Left cardiac atrium (tissue), 4 donors: ENCODE measurements at places on chromosomes 4 and X. TPM values are rescaled to one million over a fixed set of nuclear protein-coding genes. Genes with fewer than 3 reads are reported as not detected.
A peak's percentile ranks its signal among the peaks of the same experiment; 100 is the strongest.

ATOH1 gene
- not detected for total RNA-seq

GRCh38 chrX:24030597-24030996 lies 3.6 kb upstream of the KLHL15 start:
- DNase-seq: no peak

- DNase-seq: no peak
These were observed 86.3 kb upstream of the MYOZ2 start for GRCh38 chr4:119049342-119049741.

DNA sequence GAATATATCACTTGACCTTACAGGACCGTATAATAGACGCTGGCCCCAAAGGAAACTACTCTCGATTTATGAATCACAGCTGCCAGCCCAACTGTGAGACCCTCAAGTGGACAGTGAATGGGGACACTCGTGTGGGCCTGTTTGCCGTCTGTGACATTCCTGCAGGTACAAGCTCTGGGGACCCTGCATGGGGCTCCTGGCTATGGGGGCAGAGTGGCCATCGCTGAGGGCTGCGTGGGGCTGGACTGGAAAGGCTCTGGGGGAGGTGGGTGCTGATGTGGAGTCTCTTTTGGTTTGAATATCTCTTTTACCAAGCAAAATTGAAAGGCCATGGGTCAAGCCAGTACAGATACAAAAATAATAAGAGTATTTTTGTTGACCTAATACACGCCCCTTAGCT lies 33.9 kb downstream of the NELFA start:
- no peak for DNase-seq

DNA sequence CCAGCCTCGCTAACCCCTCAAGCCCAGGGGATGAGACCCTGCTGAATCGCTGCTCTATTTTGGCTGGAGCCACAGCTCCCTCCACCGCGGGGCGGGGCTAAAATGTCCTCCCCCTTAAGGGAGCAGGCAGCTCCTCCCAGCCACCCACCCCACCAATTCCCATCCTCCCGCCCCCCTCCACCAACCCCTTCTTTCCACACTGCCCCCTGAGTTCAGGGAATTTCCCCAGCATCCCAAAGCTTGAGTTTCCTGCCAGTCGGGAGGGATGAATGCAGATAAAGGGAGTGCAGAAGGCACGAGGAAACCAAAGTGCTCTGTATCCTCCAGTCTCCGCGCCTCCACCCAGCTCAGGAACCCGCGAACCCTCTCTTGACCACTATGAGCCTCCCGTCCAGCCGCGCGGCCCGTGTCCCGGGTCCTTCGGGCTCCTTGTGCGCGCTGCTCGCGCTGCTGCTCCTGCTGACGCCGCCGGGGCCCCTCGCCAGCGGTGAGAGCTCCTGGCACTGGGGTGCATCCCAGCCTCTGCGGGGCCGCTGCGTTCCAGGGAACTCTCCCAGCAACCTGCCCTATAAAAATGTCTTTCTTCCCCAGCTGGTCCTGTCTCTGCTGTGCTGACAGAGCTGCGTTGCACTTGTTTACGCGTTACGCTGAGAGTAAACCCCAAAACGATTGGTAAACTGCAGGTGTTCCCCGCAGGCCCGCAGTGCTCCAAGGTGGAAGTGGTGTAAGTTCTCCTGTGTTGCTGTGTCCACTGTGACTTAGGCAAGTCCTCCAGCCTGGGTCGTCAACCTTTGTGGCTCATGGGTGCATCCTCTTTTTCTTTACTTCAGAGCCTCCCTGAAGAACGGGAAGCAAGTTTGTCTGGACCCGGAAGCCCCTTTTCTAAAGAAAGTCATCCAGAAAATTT lies at the start of gene CXCL6:
Gene CXCL6, plus strand, starts transcription at position 306 of the 907 bp plus-strand sequence. Its CDS starts 73 bp downstream, at position 379.
- peak; percentile 53 for DNase-seq

CLOCK gene
- total RNA-seq: 26.8 TPM

CDKL2 gene
- 0.65 TPM for total RNA-seq

DNA sequence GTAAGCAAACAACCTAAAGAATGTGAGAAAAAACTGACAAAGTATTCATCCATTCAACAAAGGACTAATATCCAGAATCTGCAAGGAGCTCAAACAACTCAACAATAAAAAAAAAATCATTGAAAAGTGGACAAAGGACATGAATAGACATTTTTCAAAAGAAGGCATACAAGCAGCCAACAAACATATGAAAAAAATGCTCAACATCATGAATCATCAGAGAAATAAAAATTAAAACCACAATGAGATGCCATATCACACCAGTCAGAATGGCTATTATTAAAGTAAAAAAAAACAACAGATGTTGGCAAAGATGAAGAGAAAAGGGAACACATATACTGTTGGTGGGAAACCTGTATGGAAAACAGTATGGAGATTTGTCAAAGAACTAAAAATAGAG lies 120.7 kb upstream of the ADGRL3 start:
- no peak for DNase-seq

HSFX4 gene
- total RNA-seq: not detected

DNA sequence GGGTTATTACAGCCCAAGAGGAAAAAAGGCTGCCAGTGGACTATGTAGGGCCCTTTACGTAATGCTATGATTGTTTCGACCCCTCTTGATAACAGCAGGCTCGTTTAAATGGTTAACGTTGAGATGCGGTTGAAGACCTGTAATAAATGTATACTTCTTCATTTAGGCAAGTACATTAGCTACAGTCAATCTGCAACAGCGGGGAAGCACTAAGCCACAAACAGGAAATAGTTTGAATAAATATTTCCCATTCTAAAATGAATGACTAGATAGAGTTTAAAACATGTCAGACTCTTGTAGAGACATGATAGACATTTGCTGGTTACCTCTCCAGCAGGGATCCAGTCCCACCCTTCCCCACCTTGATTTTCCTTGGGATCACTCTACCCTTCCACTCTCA lies 38.1 kb upstream of the STIM2 start:
- no peak for DNase-seq

GRCh38 chr4:48645225-48645794 lies 134.8 kb downstream of the FRYL start:
- DNase-seq: no peak

TMEM144 gene
- 11.1 TPM for total RNA-seq

DNA sequence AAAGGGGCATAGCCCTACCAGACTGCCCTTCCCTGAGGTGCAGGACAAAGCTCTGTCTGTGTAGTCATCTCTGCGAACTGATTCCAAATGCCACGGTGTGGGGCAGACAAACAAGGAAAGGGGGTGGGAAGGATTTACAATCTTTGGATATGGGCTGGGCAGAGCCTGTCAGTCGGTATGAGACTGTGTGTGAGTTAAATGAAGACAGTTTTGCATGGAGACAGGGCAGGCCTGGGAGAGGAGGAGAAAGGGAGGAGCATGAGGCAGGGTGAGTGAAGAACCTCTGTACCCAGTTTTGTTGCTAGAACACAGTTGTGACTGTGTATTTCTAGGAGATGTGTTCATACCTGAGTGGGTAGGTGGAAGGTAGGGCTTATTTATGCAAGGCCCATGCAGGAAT lies 59.4 kb upstream of the MSN start:
- no peak for DNase-seq

ESX1 gene
- total RNA-seq: not detected

GRCh38 chr4:115720611-115721010 lies 607.2 kb upstream of the NDST4 start:
- no peak for DNase-seq

GRCh38 chr4:93788712-93789111 lies 39.8 kb upstream of the ATOH1 start:
- no peak for DNase-seq

DNA sequence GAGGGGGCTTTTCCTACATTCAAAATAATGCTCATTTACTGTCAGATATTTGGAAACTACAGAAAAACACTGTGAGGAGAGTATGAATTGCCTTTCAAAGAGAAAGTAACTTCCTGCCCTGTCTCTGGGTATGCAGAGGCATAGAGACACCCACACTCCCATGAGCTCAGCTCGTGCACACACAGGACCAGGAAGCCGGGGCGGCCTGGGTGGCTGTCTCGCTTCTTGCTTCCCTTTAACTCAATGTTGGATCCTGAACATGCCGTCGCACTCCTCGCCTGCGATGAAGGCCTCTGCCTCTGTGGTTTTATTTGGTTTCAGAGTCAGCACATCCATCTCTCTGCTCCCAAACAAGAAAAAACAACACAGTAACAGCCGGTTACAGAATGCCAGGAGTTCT lies 40.1 kb upstream of the GPR78 start:
- DNase-seq: no peak

- DNase-seq: no peak
These were observed 194.5 kb upstream of the EDA2R start for GRCh38 chrX:66833426-66833825.

- no peak for DNase-seq
These were observed 49.8 kb upstream of the HSD17B10 start for GRCh38 chrX:53483838-53484405.

NLRP2B gene
- not detected for total RNA-seq

DNA sequence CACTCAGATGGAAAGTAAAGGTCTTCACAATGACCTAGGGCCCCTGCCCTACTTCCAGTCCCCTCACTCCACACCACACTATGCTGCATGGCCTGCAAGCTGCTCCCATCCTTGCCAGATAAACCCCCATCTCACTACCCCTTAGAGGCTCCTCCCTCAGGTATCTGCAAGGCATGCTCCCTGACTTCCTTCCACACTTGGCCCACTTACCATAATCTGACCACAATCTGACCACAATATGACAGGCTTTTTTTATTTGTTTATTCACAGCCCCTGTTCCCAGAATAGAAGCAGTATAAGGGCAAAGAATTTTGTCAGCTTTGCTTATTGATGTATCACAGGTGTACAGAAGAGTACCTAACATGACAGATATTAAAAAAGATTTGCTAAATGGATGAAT lies 124.7 kb downstream of the CAMK2D start:
- no peak for DNase-seq

DNA sequence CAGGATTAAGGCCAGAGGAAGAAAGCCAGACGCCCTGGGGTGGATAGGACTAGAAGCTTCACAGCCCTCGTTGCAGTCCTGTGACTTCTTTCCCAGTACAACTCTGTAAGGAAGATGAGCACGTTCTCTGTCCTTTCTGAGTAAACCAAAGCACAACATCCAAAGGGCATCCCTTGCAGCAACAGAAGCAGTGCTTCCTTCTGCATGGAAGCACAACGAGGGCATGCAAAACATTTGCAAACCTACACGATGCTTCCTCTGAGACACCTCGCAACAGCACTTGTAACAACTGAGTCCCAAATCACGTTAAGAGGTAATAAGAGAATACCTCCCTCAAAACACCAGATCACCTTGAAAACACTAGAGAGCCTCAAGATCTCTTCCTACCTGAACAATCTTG lies 335.7 kb upstream of the RASGEF1B start:
- no peak for DNase-seq

CEP44 gene
- 15.4 TPM for total RNA-seq

- DNase-seq: no peak
These were observed 11.5 kb downstream of the CXCL8 start for GRCh38 chr4:73751830-73752229.

MAPK10 gene
- total RNA-seq: 9.8 TPM

- no peak for DNase-seq
These were observed 143.9 kb upstream of the TBL1X start for GRCh38 chrX:9320940-9321339.

PLS3 gene
- 69.5 TPM for total RNA-seq

RAB41 gene
- not detected for total RNA-seq

- DNase-seq: peak; percentile 78
These were observed 877 bp upstream of the SLC16A2 start for GRCh38 chrX:74420196-74421035.

GRCh38 chr4:78059524-78059889 lies 2.4 kb downstream of the FRAS1 start:
- DNase-seq: peak; percentile 50

GRCh38 chr4:52996261-52997131 lies 134.4 kb downstream of the RASL11B start:
- DNase-seq: peak; percentile 53

DNA sequence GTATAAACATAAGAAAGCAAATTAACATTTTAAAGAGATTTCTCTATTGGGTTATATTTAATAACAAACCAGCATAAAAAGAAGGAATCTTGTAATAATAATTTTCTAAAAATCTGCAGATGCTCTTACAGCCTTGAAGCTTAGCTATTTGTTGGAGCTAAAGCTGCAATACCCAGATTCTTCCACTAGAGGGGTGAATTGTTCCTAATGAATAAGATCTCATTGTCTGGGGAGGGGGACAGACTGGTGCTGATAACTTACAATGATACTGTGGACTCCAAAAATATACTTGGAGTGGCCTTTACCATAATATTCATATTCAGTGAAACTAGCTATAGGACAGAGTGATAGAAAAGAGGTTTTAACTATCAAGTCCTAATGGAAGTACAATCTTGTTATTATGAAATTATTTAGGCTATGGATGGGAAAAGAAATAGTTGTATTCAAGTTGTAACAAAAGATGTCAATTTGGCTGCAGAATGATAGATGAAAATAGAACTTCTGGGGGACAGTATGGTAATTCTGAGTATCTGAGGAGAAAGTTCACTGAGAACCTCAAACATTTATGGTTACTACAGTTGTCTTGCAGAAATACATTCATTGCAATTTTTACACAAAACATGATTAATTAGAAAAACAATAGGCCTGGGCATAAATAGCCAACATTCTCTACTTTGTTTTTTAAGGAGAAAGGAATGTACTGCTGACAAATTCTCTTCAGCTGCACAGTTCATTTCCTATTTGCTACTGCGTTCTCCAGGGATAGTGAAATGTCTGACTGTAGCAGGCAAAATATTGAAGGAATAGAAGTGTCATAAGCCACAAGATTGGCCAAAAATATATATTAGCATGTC lies 443.3 kb downstream of the GBA3 start:
- no peak for DNase-seq

DNA sequence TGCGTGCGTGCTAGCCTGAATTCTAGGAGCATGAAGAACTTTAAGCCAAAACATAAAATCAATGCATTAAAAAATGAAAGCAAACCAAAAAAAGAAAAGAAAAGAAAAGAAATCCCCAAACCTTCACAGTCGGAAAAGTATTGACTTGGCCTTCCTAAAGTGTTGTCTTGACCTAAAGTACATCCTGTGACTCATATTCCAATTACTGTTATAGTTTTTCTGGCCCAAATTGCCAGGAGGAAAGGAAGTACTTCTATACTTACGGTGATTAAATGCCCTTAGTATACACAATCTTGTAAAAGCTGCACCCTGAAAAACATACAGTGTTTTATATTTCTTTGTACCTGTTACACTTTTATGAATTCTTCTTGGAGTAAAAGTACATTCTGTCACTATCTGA lies 512.8 kb downstream of the ANKRD50 start:
- no peak for DNase-seq

NPY2R gene
- total RNA-seq: 0.35 TPM

VSIG4 gene
- 182 TPM for total RNA-seq

DNA sequence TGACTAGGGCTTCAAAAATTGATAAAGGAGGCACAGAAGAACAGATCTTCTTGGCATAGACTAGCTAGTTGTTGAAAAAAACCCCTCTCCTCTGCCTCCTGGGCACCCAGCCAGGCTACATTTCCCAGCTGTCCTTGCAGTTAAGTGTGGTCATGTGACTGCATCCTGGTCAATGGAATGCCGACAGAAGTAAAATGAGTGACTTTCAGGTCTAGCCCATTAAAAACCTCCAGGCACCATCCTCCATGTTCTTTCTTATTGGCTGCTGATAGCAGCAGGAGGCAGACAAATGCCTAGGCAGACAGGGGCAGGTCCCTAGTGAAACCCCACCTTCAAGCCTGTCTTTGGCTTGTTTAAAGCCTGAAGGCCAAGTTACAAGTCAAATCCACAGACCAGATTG lies 35.3 kb downstream of the ATXN3L start:
- no peak for DNase-seq

- DNase-seq: no peak
These were observed 389.0 kb upstream of the ZFP42 start for GRCh38 chr4:187606581-187606980.

GRCh38 chrX:25154168-25154567 lies 138.4 kb upstream of the ARX start:
- no peak for DNase-seq
